ENCODE measurements at places on chromosomes 4 and X.

DNA sequence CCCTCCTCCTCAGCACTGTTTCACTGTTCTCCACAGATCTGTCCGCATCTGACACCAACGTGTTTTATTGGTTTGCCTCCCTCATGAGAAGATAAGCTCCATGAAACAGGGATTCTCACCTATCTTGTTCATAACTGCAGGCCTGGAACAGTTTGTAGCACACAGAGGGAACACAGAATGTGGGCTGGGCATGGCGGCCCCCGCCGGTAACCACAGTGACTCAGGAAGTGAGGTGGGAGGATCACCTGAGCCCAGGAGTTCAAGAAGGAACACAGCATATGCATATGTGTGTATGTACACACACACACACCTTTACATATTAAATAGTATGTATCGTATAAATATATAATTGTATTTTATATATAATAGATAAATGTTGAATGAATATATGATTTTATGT lies 168.6 kb downstream of the AFAP1 start:
- DNase-seq: no peak

DNA sequence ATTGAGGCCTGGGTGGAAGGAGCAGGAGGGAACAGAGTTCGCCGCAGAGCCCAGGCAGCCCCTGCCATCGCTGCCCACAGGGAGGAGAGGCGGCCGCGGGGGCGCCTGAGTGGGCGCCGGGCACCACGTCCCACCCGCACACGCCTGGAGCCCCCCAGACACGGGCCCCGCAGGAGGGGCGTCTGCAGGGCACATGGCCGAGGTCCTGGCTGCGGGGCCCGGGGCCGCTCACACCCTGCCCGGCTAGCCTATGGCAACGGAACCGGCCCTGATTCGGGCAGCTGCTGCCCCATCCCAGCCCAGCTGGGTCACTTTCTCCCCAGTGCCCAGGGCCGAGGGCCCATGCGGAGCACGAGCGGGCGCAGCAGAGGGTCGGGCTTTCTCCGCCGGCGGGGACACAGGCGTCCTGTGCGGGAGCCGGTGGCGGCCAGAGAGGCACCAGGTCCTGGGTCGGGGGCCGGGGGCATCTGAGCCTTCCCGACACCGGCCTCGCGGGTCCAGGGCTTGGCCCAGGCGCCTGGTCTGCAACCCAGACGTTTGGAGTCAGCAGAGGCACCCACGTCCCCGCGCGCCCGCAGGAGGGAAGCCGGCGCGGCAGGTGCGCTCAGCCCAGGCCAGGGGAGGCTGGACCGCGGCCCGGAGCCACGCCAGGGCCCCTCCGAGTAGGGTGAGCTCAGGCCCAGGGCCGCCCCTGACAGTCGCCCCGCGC lies 91.2 kb downstream of the FAM53A start:
- peak; percentile 80 for DNase-seq

- no peak for DNase-seq
These were observed 551.7 kb upstream of the INTU start for GRCh38 chr4:127081041-127081440.

- DNase-seq: no peak
These were observed 637.8 kb downstream of the RAB28 start for GRCh38 chr4:12846368-12846767.

GRCh38 chr4:169492436-169493163 lies 119.8 kb downstream of the NEK1 start:
- no peak for DNase-seq

GRCh38 chr4:183328832-183329231 lies 6.6 kb upstream of the CLDN24 start:
- no peak for DNase-seq

DNA sequence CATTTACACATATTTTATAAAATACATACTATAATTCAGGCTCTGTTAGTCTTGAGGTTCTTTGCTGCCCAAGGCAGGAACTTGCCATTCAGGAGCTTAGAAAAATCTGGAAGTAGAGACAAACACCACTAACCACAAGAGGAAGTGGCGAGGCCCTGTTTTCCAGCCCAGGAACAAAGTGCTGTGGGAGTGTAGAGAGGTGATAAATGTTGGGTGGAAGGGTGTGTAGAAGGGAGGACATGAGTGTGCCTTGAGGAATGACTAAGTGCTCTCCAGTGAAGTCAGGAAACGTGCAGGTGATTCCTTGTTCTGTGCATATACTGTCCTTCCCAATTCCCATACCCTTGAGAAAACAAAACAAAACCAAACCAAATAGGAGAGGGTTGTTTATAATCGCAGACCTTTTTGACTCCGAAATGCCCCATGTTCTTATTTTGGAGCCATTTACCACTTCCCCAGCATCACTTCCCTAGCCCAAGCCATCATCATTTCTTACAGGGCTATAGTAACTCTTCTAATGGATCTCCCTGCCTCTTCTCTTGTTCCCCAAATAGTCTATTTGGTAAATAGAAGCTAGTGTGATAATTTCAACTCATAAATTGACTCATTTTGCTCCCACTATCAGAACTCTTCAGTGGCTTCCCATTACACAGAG lies 83.2 kb downstream of the GPAT3 start:
- DNase-seq: peak; percentile 52

DNA sequence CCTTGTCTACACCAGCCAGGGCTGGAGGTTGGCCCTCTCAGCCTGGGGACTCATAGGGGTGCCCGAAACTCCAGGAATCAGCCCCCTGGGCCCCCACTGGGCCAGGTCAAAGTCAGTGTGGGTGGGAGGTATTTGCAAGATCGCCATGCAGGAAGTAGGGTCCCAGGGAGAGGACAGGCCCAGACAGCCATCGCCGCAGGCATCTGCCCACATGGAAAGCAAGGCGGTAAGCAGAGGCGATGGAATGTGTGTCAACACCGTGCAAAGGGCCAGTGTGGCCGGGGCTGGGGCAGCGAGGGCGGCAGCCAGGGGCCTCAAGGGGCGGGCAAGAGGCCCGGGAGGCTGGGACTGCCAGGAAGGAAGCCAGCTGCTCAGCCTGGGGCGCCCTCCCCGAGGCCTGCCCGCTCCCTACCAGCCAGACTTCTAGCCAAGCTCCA lies 19.3 kb upstream of the DUSP9 start:
- DNase-seq: peak; percentile 47

DNA sequence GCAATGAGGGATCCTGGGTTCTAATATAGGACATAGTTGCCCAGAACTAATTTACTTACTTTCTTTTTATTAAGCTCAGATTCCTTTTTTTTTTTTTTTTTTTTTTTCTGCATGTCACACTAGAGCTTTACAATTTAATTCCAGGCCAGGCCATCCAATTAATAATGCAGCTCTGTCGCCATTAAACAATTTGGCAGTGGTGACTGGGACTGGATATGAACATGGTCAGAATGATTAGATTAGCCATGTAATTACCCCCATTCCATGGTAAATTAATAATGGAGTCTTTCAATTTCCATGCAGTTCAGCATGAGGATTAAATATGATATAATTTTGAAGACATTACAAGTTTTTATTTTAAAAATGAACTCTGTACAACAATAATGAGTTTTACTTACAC lies 226.9 kb upstream of the ANXA3 start:
- DNase-seq: no peak

DNA sequence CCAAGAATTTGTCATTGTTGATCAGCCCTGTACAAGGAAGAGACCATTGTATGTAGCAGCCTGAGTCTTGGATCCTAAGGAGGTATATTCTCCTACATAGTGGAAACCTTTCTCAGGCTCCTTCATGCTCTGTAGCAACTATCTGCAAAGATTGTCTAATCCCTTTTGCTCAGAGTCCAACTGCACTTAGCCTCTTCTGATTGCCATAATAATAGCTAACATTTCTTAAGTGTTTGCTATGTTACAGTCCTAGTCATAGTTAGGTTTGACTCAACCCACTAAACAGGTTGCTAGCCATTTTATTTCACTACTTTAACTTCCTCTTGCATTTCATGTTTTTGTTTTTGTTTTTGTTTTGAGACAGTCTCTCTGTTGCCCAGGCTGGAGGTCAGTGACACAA lies 50.8 kb upstream of the SLC16A2 start:
- DNase-seq: no peak

DNA sequence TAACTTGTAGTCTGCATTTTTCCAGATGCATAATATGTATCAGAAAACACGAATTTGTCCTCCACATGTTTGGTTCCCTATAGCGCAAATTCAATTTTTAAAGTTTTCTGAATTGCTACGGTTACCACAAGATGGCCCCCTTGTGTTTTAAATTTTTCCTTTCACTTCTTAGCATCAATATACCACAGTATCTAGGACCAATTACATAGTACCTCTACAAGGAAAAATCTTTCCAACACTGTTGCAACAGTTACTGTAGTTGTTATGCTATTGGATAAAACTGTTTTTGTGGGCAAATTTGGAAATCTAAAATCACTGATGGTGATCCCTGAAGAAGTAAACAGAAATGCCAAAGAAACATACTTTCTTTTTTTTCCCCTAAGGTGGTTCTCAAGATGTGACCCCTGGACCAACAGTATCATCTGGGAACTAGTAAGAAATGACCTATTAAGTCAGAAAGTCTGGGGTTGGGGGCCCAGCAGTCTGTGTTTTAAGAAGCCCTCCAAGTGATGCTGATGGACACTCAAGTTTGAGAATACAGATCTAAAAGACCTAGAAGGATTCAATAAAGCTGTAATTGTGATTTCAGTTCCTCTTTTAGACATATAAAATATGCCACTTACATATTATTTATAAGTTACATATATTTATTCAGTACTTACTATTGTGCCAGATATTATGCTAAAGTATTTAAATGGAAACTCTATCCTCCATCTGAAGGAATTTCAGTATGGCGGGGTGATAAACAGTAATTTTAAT lies 3.1 kb downstream of the ZGRF1 start:
- DNase-seq: no peak

GRCh38 chr4:167101035-167101434 lies 133.3 kb downstream of the SPOCK3 start:
- DNase-seq: no peak

DNA sequence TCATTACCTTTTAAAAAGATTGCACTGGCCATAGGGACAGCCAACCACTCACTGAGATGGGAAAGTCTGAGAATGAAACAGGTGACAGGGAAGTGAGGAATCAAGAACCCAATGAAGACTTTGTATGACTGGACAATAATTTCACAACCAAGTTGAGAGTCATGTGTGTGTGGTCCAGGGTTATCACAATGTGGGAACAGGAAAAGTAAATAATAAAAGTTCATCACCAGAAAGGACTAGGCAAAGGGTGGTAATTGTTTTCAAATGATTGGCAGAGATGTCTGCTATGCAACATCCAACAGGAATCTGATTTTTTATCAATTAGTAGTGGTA lies 129.3 kb downstream of the AMELX start:
- no peak for DNase-seq

GRCh38 chrX:107628662-107629539 lies 591 bp downstream of the PRPS1 start:
- DNase-seq: no peak

GRCh38 chr4:101284546-101284945 lies 62.8 kb downstream of the PPP3CA start:
- DNase-seq: no peak
